ENCODE measurements at places on chromosomes 1 and 21.
A peak's percentile ranks its signal among the peaks of the same experiment; 100 is the strongest.

DNA sequence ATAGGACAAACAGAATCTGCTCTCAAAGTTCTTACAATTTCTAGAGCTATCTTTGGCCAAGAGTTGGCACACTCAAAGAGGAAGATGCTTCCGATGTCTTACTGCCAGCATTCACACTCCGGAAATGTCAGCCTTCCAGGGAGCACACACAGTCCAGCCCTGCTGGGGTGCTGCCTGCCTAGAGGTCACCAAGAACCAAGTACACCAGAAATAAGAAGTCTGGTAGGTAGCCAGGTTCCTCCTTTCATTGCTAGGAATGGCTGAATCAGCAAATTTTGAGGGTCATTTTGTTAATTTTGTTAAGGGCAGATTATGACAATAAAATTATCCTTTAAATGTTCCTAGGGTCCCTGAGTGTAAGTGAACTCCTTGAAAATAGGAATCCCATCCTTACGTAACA, 77.5 kb downstream of the PLPP3 start:
- DNase-seq, result no peak

DNA sequence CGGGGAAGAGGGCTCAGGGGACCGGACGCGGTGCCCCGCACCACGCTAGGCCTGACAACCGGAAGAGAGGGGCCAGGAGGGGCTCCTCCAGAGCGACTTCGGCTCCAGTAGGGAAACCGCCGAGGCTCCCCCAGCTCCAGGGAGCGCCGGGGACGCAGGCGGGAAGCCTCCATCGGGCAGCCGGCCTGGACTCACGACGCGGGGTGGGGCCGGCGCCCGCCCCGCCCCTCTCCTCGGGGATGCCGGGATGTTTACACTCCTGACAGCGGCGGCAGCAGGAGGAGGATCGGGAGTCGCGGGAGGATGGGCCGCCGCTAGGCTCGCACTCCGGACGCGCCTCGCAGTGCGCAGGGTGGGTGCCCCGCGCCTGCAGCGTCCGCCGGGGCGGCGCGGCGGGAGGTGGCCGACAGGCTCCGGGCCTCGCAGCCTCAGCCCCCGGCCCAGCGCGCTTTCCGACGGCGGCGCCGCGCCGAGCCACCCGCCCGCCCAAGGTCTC, at the start of gene NEK7:
Gene NEK7 (plus strand): TSS at position 254 of the 496 bp plus-strand sequence. CDS start 75,583 bp downstream, outside the sequence.
- DNase-seq, result peak; percentile 65

GRCh38 chr1:76115171-76115570, 40.6 kb downstream of the ST6GALNAC3 start:
- DNase-seq, result no peak

- no peak for DNase-seq
These were observed 22.2 kb downstream of the EPHX4 start for GRCh38 chr1:92051948-92052347.

DNA sequence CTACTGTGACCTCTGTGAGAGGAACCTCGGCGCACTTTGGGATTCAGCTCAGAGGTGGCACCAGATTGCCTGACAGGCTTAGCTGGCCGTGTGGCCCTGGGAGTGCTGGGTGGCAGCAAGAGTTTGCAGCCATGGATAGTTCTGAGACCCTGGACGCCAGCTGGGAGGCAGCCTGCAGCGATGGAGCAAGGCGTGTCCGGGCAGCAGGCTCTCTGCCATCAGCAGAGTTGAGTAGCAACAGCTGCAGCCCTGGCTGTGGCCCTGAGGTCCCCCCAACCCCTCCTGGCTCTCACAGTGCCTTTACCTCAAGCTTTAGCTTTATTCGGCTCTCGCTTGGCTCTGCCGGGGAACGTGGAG, 67.5 kb downstream of the DISC1 start:
- DNase-seq, result no peak

GRCh38 chr21:15978215-15978738, 248.5 kb downstream of the USP25 start:
- DNase-seq, result no peak

DNA sequence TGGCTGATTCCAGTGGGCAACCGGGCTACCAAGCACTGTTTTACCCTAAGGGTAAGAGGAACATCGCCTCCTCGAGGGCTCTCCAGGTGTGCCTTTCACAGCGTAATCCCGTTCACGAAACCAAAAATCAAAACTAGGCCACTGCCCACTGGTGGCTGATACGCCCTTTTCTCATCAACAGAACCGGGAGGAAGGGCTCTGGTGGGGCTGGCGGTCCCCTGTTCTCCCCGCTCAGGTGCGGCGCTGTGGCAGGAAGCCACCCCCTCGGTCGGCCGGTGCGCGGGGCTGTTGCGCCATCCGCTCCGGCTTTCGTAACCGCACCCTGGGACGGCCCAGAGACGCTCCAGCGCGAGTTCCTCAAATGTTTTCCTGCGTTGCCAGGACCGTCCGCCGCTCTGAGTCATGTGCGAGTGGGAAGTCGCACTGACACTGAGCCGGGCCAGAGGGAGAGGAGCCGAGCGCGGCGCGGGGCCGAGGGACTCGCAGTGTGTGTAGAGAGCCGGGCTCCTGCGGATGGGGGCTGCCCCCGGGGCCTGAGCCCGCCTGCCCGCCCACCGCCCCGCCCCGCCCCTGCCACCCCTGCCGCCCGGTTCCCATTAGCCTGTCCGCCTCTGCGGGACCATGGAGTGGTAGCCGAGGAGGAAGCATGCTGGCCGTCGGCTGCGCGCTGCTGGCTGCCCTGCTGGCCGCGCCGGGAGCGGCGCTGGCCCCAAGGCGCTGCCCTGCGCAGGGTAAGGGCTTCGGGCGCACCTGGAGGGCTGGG, at the start of gene IL6R:
Gene IL6R (plus strand): TSS at position 360 of the 763 bp plus-strand sequence. CDS start 287 bp downstream, at position 647.
- DNase-seq, result peak; percentile 62

GRCh38 chr21:14569026-14569621, 23.0 kb upstream of the SAMSN1 start:
- no peak for DNase-seq

DNA sequence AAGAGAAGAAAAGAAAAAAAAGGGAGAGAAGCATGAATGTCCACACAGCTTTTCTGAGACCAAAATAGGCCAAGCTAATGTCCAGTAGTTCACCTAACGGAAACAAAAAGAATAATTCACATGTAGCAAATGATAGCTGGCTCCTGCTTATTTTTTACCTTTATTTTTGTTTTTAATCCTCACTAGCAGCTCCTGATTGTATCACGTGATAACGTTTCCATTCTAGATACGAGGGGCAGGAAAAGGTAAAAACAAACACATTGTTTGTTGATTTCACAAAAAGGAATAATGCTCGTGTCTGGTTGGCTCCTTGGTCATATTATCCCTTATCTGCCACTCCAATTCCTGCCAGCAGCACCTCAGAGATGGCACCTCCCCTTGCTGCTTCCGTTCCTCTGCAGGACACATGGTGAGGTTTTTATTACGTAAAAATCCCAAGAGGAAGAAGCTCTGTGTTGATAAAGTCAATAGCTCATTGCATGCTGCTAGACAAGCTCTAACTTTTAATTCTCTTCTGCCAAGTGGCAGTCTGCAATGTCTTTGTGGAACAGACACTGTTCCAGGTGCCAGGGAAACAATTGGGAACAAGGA, 201.7 kb downstream of the CRB1 start:
- no peak for DNase-seq

- no peak for DNase-seq
These were observed 21.7 kb downstream of the ITPKB start for GRCh38 chr1:226717256-226717909.

GRCh38 chr1:41709873-41710272, 208.8 kb downstream of the HIVEP3 start:
- DNase-seq, result no peak

DNA sequence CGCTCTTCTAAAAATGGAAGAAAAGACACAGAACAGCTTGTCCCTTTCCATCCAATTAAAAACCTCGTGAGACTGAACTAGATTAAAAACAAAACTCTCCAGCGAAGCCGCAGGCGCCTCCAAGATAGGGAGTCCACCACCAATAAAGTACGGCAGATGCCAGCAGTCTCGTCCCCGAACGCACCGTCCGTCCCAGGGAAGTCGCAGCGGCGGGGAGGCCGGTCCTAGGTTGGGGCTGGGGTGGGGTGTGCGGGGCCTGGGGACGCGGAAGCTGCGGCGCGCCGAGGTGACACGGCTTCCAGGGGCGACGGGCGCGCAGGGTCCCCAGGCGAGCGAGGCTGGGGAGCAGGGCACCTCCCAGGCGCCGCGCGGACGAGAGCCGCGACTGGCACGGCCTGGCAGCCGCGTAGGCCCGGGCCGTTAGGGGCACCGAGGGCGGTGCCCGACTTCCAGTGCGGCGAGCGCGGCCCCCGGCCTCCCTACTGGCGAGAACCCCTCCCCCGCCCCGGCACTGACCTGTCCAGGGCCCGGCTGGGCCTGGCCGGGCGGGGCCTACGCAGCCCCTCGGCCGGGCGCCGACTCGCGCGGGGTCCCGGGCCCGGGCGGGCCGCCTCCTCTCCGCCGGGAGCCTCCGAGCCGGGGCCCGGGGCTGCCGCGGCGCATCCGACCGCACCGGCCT, 28.3 kb upstream of the A3GALT2 start:
- peak; percentile 37 for DNase-seq

DNA sequence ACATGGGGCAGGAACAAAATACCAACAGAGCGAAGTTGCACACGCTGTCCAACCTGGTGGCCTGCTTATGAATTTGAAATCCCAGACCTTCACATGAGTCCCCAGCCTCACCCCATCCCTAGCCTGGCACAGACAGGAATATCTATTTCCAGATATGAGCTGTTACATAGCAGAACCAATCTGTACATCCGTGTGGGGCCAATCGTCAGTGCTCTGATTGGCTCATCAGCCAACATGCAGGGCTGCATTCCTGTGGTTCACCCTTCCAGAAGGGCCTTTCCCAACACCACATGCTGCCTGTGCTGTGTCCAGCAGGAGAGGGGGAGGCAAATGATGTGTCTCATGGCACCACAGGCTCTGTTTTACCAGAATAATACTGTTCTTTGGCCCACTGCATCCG, 31.3 kb downstream of the CCN1 start:
- DNase-seq, result no peak

GRCh38 chr21:26425576-26425975, 147.5 kb downstream of the CYYR1 start:
- DNase-seq, result no peak

- no peak for DNase-seq
These were observed 63.6 kb upstream of the VAMP3 start for GRCh38 chr1:7707527-7707926.

GRCh38 chr1:158185770-158186169, 5.1 kb downstream of the CD1D start:
- no peak for DNase-seq

- no peak for DNase-seq
These were observed 68.2 kb downstream of the FOXD2 start for GRCh38 chr1:47506053-47506452.

- DNase-seq, result no peak
These were observed 81.8 kb upstream of the KCNA3 start for GRCh38 chr1:110756506-110756905.

- DNase-seq, result no peak
These were observed 1.0 kb upstream of the EPS15 start for GRCh38 chr1:51519865-51520699.

DNA sequence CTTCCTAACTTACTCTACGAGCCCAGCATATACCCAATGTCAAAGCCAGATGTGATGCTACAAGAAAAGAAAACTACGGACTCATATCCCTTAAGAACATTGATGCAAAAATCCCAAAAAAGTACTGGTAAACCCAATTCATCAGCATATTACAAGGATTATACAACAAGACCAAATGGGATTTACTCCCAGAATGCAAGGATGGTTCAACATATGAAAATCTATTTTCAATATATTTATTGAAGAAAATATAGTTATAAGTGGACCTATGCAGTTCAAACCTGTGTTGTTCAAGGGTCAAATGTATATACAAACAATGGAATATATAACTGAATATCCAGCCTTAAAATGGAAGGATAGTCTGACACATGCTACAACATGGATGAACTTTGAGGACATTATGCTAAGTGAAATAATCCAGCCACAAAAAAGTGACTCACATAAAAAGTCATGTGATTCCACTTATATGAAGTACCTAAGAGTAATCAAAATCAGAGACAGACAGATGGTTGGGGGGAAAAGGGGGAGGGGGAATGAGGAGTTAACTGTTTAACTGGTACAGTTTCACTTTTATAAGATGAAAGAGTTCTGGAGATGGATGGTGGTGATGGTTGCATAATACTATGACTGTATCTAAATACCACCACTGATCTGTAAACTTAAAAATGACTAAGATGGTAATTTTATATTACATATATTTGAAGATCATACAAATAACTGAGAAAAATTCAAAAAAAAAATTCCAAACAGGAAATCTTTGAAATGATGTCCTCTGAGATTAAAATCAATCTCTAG, 3.7 kb upstream of the KLF18 start:
- no peak for DNase-seq

GRCh38 chr1:247966532-247967204, 1.6 kb downstream of the OR2AK2 start:
- DNase-seq, result no peak

DNA sequence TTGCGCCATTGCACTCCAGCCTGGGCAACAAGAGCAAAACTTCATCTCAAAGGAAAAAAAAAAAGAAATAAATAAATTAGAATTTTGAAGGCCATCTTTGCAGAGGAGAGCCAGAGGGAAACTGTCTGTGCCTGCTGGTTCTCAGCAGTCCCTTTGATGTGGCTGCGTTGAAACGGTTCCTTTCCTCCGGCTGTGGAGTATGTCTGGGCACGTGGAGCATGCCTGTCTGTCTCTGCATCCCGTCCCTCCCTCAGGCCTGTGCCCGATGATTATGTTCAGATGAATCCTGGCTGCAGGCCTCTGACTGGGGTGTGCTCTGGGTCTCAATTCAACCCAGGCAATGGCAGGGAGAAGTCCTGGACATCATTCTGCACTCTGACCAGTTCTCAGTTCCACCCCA, 33.4 kb downstream of the KIAA1614 start:
- DNase-seq, result no peak

DNA sequence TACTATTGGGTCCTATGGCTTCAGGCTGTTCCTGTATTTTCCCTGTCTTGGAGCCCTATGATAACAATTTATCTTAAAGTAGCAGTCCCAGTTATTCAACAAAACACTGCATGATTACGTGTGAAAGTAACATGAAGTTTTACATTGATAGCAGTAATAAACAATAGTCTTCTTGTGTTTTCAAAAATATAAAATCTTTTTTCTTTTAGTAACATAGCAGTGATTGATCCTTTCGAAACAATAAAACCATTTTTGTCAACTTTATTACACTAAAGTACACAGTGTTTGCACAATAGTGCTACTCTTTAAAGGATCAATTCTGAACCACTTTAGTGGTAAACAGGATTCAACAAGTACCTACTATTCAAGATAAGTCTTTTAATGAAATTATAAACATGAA, 90.6 kb downstream of the GPATCH2 start:
- no peak for DNase-seq

- DNase-seq, result no peak
These were observed 11.3 kb upstream of the RHEX start for GRCh38 chr1:206041640-206042039.

GRCh38 chr1:2914702-2915101, 106.6 kb upstream of the ACTRT2 start:
- no peak for DNase-seq

DNA sequence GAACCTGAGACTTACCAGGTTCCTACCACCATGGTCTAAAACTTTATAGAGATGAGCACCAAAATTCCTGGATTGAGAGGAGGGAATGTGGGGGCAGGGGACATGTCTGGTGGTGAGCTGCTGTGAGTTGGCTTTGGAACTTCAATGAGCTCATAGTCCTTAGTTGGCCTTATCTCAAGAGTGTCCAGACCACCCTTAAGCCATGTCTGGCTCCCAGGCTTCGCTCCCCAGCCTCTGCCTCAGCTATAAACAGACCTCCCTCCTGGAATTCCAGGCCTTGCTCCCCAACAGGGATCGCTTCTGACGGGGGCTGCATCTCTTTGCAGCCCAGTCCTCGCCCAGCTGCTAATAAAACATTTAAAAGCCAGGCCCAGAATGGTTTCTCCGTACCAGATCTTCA, 19.5 kb downstream of the ATF3 start:
- DNase-seq, result no peak

- DNase-seq, result no peak
These were observed 15.5 kb downstream of the LUZP1 start for GRCh38 chr1:23152966-23153684.

Measured in activated T-helper 1 cell treated with anti-CD3 and anti-CD28 coated beads, Interleukin-12 subunit alpha, Interleukin-12 subunit beta, Interleukin-2, Interleukin-4 antibody, amounts not matched to agents 30 ng/mL and 10 ng/mL and 1 ng/mL, durations not matched to agents 14 hours and 24 hours and 36 hours (primary cell).